ENCODE measurements at places on chromosomes 11 and 22. TPM values are rescaled to one million over a fixed set of nuclear protein-coding genes. Genes with fewer than 3 reads are reported as not detected.
A peak's percentile ranks its signal among the peaks of the same experiment; 100 is the strongest.

GRCh38 chr11:78615724-78616123, 41.1 kb upstream of the NARS2 start:
- DNase-seq, result no peak

GRCh38 chr11:127866109-127866508, 721.2 kb downstream of the ETS1 start:
- no peak for DNase-seq

The SLC6A5 gene
- not detected for total RNA-seq

The CATSPER1 gene
- total RNA-seq, result 4.6 TPM

DNA sequence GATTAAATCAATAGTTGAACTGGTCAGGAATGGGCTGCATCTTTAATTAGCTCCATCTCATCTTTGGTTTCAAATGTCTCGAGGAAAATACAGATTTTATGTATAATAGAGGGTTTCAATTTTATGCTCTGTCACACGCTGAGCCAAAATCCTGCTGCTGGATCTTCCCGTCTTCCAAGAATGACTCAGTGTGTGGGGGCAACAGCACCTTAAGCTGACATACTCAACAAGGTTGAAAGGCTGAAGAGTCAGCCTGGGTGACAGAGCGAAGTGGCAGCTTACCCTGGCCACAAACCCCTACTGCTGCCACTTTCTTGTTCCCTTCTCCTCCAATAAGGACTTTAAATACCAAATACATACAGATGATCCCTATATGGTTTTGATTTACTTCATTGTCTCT, 9.0 kb upstream of the PCF11 start:
- no peak for DNase-seq

DNA sequence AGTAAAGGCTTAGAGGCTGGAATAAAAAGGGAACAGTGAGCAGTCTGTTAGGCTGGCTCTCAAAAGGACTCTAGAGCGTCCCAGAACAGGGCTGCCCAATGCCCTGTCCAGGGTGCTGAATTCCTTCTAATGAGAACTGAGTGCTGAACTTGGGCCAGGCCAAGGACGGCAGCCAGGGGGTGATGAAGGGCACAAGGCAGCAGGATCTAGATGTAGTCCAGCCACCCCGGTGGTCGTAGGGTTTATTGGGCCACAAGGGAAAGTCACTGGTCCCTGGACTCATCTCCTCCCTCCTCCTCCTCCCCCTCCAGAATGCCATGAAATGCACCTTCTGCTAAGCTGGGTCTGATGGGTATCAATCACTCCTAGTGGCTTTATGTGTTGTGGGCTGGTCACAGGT, 19.2 kb downstream of the NPTXR start:
- DNase-seq, result peak; percentile 48

The LRRN4CL gene
- 0.14 TPM for total RNA-seq

All from H4 (cell line).